H54 (cell line): ENCODE measurements at places on chromosomes 4 and X.

DNA sequence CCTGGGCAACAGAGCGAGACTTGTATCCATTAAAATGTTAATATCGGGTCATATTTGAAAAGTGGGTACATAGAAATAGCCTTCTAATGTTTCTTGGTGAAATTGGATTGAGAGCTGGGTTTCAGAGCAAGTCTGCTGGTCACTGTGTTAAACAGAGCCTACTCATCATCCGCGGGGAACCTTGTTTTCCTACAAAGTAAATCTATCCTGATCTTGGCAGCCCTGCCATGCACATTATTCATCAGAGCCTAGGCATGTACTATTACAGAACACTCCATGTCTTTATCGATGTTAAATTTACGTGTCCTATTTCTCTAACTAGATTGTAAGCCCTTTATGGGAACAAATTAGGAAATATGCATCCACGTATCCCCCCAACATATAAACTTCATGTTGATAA, 18.7 kb downstream of the SETD7 start:
- no peak for DNase-seq

DNA sequence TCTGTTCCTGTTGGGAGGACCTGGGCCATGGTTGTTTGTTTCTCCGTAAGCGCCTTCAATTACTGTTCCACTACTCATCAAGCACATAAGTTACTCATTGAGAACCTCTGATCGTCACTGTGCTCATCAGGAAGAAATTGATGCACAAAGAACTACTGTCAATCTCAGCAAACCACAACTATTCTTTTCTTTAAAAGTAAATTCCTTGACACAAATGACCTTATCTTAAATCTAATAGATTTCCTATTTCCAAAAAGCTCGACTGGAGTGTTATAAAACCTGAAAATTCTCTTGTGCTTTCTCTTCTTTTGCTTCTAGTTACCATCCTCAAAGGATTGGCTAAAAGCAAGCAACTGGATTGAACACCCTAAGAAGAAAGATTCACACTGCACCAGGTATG, at the start of gene MUC7:
Gene MUC7 (plus strand): TSS at position 301 of the 400 bp plus-strand sequence. CDS start 1,825 bp downstream, outside the sequence.
- no peak for DNase-seq

DNA sequence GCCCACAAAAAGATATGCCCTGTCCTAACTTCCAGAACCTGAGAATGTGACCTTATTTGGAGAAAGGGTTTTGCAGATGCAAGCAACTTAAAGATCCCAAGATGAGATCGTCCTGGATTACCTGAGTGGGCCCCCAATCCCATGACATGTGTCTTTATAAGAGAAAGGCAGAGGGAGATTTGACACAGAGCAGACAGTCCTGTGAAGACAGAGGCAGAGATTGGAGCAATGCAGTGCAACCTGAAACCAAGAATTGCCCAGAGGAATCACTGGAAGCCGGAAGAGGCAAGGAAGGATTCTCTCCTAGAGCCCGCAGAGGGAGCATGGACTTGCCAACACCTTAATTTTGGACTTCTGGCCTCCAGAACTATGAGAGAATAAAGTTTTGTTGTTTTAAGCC, 171.5 kb downstream of the SMIM20 start:
- no peak for DNase-seq

- DNase-seq: no peak
These were observed 113.0 kb downstream of the RBM47 start for GRCh38 chr4:40516651-40517050.
